ENCODE measurements at places on chromosomes 16 and 17.

DNA sequence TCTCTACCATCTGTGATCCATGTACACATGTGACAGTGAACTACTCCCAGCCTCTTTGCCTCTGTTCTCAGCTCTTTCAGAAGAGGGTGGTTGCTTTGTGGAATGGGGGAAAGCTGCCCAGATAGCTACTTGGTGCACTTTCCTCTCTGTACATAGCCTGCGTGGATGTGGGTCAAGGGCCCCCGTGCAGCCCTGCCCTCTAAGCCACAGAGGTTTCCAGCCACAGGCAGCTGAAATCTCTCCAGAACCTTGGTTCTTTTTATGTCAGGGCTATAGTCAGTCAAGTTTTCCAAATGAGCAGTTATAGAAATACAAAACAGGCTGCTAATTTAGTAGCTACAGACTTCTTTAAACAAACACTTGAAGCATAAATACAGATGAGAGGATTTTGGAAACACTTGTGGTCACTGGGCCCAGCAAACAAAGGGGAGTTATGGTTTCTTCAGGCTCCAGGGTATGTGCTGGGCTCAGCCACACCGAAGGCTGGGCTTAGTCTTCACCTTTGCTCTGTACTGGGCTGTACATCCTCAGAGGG, 199.7 kb upstream of the ASIC2 start:
- no peak for DNase-seq

DNA sequence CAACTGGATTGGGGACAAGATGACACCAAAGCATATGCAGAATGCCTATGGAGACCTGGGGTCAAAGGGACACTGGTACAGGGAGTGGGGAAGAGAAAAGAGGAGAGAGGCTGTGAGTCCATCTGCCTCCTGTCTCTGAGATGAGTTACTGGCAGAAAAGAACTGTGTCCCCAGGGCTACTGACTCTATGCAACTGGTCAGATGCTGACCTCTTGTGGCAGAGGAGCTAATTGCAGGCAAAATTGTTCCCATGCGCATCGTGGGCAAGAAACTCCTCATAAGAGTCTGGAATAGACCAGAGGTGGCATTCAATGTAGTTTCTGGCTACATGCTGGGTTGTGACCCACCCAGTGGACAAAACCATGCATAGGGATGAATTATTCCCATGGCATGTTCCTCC, 26.1 kb upstream of the MLKL start:
- no peak for DNase-seq

GRCh38 chr16:27920391-27920891, 143.1 kb downstream of the GSG1L start:
- no peak for DNase-seq

DNA sequence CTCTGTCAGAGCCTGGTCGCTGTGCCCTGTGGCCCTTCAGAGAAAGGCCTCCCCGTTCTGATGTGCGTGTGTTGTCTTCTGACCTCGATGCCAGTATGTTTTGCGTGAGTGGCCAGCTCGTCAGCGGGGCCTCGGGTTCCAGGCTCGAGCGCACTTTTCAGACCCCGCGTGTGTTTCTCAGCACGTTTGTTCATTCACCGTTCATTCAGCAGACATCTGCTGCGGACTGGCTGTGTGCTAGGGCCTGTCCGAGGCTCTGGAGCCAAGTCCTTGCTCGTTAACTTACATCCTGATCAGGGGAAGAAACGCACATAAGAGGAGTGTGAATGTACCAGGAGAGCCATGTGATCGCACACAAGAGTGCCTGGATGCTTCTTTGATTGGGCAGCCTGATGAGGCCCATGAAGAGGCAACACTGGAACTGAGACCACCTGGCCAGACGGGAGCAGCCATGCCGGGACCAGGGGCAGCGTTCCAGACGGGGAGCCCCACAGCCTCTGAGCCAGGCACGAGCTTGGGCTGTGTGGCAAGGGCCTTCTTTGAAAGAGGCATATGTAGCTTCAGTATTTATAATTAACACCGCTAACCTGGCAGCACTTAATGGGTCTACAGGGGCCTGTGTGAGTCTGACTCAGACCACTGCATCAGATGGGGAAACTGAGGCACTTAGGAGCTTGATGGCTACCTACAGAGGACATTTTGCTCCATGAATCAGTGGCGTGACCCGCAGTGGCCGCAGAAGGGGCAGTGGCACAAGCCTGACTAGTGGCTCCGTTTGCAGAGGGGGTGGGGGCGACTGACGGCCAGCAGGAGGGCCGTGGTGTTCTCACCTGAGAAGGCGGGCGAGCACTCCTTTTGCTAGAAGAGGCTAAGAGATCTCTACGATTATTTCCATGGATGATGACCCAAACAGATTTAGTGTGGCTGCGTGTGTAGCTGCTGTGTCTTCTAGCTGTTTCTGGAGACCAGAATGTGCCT, 187.9 kb upstream of the CHMP6 start:
- DNase-seq, result no peak

GRCh38 chr17:70820276-70820675, 650.9 kb downstream of the KCNJ2 start:
- DNase-seq, result no peak

GRCh38 chr17:8413938-8414337, 16.3 kb upstream of the RNF222 start:
- no peak for DNase-seq

- no peak for DNase-seq
Measured at GRCh38 chr17:47813512-47814031, 8.0 kb downstream of the OSBPL7 start.

DNA sequence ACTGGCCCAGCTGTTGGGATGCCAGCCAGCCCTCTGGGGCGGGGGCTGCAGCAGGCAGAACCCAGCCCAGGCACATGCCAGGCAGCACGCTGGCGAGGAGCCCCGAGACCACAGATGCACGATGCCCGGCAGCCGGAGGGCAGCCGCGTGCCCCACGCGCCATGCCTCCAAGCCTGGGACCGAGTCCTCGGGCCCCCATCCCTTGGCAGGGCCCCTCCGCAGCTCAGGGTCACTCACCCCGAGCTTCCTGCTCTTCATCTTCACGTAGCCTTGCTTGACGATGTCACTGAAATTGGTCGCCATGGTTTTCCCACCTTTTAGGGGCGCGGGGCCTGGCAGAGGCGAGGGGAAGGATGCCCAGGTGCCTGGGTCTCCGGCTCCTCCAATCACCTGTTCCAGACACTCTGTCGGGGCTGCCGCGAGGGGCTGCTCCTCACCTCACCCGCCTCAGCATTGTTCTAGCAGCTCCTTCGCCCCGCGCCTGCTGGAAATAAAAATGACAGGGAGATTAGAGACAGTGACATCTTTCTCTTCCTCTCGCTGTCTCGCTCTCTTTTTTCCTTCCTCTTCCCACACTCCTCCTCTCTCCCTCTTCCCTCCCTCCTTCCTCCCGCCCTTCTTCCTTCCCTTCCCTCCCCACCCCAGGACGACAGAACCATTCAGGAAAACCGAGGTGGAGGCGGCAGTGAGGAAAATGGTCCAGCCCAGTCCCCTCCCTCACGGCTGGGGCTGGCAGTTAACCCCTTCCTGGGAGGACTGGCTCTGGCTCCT, 6.9 kb downstream of the DOK4 start:
- no peak for DNase-seq

GRCh38 chr16:68082629-68083238, 2.4 kb upstream of the NFATC3 start:
- no peak for DNase-seq

- no peak for DNase-seq
Measured at GRCh38 chr16:2180962-2181923, 15.2 kb downstream of the CASKIN1 start.

DNA sequence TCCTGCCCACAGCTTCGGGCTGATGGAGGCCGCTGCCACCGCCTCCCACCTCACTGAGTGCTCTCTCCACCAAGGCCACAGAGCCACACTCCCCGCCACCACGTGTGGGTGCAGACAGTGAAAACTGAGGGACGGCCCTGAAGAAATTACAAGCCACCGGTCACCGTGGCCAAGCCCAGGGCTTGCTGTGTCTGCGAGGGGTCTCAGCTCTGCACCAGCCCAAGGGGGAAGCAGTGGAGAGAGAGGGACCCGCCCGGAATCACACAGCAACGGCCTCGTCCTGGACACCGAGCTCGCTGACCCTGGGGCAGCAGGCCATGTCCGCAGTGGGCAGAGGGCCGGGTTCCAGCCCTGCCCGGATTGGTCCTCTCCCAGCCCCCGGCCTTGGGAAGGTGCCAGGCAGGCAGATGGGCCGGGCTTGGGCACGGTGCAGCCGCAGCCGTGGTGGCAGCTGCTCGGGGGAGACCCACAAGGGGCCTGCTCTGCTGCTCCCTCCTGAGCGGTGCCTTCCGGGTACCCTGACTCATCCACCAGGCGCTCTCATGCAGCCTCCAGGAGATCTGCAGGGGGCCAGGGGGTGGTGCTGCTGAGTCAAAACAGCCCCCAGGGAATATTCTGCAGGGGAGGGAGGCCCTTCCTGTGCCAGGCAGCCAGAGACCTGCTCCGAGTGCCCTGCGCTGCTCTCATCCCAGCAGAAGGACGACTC, 52.0 kb downstream of the CBFA2T3 start:
- no peak for DNase-seq

DNA sequence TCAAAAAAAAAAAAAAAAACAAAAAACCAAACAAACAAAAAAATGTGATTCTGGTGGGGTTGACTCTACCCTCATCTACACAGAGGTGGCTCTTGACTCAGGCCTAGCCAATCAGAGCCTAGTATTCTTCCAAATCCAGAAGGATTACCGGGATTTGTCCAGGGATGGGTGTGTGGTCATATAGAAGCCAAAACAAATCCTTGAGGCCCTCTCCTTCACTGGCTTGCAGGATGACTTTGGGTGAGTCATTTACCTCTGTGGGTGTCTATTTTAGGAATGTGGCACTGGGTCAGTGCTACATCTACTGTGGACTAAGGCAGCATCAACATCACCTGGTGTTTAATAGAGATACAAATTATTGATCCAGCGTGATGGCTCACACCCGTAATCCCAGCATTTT, 93.2 kb upstream of the RBBP6 start:
- no peak for DNase-seq

DNA sequence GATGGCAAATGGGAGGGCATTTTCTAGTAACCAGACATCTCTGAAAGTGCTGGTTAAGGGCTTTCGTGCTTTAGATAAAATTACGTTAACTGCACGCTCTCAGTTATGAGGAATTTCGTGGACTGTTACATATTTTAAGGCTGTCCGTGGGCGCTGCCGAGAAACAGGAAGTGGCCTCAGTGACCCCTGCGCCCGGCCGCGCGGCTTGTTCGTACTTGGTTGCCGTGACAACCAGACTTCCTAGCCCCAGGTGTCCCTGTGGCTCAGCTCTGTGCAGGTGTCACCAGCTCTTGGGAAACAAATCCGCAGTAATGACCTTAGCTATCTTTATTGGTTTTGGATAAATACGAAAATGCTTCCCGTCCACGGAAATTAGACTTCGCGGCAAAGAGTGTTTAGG, 52.7 kb downstream of the LMF1 start:
- DNase-seq, result no peak

GRCh38 chr17:49775546-49776260, 11.8 kb upstream of the FAM117A start:
- DNase-seq, result no peak

- DNase-seq, result no peak
Measured at GRCh38 chr16:86892509-86892908, 314.2 kb downstream of the FOXL1 start.

GRCh38 chr17:21213638-21214014, 335 bp downstream of the TMEM11 start:
- peak; percentile 6 for DNase-seq

- no peak for DNase-seq
Measured at GRCh38 chr17:43570518-43570928, 24.4 kb upstream of the ETV4 start.

DNA sequence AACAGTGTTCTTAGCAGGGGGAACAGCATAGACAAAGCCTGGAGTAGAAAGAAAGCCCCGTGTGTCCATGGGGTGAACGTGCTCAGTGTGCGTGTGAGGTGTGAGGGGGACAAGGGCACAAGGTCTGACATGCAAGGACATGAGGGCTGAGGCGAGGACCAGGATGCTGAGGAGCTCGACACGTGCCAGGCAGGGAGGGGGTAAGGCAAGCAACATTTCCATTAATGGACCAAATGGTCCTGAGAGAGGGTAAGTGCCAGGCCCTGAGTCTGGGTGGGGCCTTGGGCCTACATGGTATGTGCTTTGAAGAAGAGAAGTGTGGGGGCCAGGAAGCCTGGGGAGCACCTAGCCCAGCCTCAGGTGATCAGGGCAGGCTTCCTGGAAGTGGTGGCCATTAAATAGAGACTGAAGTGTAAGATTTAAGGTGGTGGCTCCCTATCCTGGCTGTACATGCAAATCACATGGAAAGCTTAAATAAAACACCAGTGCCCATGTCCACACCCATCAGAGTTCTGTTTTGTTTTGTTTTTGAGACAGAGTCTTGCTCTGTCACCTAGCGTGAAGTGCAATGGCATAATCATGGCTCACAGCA, 29.3 kb downstream of the ADCY7 start:
- DNase-seq, result no peak

DNA sequence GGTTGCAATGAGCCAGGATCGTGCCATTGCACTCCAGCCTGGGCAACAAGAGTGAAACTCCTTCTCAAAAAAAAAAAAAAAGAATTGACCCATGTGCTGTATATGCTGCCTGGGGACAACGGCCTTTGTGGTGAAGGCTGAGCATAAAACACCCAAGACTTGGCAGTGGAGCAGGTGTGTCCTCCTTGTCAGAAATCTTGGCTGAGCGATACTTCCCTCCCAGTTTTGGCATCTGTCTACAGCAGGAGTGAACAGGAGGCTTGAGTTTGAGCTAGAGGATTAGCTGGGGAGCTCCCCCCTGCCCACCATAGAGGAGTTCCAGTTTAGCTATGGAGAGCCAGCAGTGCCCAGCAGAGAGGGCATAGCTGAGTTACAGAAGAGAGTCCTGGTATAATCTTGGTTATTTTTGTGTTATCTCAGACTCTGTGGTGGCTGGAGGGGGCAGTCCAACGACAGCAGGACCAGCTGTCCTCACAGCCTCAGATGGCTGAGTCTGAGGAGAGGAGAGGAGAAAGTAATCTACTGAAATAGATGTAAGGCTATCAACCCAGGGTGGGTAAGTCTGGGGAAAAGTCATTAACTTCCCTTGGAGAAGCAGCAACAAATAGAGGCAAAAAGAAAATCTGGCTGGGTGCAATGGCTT, 18.4 kb downstream of the SP2 start:
- no peak for DNase-seq

DNA sequence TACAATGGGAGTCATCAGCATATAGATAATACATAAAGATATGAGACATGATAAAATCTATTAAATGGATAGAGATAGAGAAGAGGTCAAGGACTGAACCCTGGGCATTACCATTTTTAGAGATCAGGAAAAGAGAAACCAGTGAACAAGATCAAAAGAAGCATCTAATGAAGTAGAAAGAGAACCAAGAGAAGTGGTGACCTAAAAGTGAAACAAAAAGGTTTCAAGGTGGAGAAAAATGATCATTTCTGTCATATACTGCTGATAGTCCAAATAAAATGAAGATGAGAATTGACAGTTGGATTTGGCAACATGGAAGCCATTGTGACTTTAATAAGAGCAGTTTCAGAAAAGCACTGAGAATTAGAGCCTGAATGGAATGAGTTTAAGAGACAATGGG, 165.1 kb downstream of the PPM1E start:
- DNase-seq, result no peak

Data from activated T-cell treated with anti-CD3 and anti-CD28 coated beads for 4 hours (primary cell).